ENCODE measurements at places on chromosomes 12 and 14.

- no peak for DNase-seq
These were observed 477.8 kb upstream of the TMPO start for GRCh38 chr12:98037401-98038140.

- no peak for DNase-seq
These were observed 172.9 kb downstream of the CACNA1C start for GRCh38 chr12:2225696-2226095.

GRCh38 chr12:50032515-50032853 lies 7.2 kb upstream of the RACGAP1 start:
- no peak for DNase-seq

DNA sequence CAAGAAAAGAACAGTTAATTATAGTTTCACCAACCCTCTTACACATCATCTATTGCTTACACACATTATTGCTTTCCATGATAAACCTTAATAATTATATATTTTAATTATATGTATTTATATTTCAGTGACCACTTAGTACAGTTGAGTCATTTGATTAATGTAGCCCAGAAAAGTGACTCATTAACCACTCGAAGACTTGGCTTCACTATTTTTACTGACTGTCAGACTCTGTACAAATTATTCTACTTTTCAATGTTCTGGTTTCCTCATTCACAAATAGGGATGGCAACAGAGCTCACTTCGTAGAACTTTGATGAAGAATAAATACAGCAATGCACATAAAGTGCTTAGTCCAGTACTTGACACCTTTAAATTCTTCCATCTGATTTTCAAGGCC lies 98.3 kb downstream of the CFAP54 start:
- DNase-seq = no peak

DNA sequence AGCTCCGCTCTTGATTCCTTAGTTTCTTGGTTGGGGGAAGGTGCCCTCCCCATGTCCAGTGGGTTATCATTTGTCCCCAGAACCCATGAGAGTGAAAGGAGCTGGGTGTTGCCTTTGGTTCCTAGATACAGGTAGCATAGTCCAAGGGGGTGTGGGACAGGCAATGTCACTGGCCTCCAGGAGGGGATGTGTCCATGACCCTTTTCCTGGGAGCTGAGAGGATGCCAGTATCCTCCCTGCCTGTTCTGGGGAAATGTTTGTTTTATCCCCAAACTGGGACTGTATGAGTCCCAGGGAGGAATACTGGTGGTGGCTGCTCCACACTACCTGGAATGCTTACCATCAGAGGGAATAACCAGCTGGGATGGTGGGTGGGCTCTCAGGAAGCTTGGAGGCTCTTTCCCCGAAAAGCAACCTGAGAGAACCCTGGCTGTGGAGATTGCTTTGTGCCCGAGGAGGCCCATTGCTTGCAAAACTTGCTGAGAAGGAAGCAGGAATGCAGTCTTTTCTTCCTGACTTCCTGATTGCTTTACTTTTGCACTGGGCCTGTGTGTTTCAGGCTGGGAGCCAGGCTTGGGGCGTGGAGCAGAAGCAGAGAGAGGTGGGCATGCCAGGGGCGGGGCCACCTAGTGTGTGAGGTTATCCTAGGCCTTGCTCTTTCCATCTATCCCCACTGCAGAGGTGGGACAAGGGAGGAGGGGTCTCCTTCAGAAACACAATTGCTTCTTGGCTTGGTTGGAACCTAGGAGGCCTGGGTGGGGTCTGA lies 715 bp upstream of the SLC10A1 start:
- no peak for DNase-seq

DNA sequence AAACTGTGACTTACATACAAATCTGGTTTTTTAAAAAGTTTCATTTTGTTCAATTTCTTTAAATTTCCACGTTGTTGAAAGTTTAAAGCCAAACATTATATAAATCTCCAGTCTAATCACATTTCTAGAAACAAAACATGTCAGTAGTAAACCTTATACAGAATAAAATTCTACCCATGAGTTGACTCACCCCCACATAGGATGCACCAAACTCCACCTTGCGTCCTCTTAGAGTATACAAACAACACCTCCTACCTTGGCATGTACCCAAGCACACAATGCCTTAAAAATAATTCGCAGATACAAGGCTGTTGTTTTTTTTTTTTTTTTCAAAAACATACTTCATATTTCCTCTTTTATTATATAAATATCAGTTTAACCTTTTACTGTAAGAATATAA lies 3.3 kb downstream of the FBXL14 start:
- DNase-seq = no peak

- no peak for DNase-seq
These were observed 51.6 kb downstream of the RIN3 start for GRCh38 chr14:92565040-92565717.

DNA sequence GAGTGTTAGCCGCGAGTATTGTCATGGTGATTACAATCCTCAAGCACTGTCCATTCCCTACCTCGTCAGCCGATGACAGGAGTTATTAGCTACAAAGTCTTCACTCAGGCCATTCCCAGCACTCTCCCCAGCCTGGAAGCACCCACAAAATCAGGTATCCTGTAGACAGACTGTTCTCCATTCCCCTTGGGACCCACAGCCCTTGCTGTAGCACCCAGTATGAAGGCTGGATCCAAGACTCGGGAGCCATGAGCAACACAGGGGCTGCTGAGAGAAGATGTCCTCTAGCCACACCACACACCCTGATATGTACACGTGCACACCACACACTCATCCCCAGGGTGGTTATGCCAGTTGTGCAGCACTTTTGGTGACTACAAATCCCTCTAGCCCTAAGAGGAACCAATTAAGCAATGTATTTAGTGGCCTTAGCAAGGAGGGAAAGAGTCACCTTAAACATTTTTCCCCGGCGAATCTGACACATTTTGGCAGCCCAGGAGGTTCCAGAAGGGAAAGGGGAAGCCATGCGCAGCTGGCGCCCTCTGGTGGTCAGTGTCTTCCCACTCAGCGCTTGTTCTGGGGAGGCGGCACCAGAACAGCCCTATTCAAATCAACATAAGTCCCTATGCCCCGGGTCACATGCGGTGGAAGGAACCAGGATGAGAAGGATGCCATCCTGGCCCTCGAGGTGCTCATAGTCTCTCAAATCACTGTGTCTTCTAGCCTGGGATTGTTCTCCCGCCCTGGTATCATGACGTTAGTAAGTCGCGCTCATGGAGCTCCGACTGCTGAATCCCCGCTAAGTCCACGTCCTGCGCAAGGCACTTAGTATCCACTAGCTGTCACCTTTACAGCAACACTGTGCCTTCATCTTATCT lies 96.9 kb downstream of the GCH1 start:
- peak; percentile 55 for DNase-seq

DNA sequence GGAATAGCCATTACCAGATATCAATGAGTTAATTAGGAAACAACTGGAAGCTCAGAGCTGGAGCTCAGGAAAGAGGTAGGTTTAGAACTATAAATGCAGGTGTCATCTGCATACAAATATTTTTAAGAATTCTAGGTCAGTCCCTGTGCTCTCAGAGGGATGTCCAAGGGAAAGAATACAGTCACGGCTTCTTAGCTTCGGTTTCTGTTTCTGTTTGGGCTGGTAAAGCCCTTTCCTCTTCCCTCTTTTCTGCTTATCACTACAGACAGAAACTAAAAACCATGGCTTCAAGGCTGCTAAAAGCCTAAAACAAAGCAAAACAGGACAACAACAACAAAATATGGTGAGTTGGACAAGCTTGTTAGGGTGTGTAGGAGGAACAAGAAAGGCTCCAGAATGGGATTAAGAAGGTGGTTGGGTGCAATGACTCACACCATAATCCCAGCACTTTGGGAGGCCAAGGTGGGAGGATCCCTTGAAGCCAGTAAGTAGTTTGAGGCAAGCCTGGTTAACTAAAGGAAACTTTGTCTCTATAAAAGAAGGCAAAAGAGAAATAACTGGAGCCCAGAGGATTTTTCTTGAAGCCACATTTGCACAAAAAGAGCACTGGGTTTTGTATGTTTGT lies 113.0 kb downstream of the SEC23A start:
- DNase-seq = no peak

GRCh38 chr12:120663741-120664140 lies 23.2 kb upstream of the MLEC start:
- DNase-seq = no peak

DNA sequence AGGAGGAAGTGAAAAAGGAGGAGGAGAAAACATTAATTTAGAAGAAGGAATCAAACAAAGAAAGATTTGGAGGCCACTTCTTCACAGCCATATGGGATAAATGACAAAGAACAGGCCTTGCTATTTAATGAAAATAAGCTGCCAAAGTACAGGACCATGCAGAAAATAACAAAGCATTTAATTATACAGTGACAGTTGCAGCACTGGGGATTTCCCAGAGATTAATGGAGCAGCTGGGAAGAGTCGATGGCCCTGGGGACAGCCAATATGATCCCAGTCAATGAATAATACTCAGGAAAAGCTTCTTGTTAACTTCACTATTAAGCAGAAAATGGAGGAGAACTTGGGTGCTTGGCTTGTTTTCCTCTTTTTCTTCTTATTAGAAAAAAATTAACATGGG lies 34.6 kb downstream of the RERG start:
- DNase-seq = no peak

- no peak for DNase-seq
These were observed 63.6 kb upstream of the SRSF5 start for GRCh38 chr14:69703047-69704039.

GRCh38 chr12:33253178-33253577 lies 186.4 kb downstream of the SYT10 start:
- no peak for DNase-seq

DNA sequence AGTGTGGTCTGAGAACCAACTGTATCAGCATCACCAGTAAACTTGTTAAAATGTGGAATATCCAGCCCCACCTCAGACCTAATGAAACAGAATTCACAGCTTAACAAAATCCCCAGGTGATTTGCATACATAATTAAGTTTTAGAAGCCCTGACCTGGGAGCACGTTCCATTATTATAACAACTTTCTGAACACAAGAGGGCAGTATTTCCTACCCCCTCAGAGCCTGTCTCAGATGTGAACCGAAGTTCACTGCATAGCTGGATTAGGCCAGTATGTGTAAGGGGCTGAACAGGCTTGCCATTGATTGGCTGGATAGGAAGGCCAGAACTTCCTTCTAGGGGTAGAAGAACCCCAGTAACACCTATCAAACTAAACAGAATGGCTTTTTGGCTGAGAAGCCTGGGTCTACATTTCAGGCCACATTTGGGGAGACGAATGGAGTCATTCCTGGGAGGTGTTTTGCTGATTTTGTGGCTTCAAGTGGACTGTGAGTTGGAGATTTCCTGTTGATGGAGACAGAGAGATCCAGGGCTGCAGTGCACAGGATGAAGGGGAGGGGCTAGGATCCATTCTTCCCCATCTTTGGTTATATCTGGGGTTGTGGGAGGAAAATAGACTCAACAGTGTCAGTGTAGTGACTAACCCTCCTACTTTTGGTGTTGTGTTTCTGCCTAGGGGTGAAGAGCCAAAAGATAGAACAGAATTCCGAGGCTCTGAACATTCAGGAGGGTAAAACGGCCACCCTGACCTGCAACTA lies 94.7 kb upstream of the OR4E1 start:
- DNase-seq = no peak

DNA sequence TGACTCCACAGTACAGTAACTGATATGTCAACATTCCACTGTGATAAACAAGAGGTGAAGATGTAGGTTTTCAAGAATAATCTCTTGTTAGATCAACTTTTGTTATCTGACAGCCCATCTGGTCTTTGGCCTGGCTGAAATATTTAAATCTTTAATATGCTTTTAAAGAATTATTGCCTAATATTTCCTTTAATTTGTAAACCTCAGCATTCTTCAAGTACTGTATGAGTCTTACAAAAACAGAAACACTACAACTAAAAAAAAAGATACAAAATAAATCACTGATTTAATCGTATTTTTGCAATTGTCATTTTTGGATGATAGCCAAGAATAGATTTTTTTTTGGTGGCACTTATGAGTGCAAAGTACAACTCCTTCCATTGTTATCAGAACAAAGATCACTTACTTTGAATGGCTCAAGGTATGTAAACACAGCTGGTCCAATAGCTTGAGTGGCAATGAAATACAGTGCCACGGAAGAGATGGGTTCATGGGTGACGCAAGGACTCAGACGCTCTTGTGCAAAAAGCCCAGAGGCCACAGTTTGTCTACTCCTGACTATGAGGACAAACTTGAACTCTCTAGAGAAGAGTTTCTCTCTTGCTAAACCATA lies 109.5 kb downstream of the PAX9 start:
- no peak for DNase-seq

DNA sequence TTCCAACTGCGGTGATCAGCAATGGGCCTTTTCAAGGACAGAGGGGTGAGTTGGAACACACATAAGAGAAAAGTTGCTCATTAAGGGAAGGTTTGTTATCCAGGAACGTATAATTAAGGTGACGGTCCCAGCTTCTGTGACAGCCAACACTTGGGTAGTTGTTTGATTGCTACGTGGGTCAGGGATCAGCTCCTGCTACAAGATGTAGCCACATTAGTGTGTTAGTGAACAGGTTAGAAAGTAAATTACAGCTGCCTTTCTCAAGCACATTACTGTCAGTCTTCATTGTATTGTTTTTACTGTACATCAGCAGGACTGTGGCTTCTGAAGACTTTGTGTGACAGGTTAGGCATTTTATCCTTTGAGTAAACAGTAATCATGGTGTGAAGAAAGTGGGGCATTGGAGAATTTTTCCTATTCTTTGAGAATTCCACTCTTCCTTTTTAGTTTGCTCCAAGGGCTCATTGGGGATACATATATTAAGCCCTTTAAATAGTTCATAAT lies 230.5 kb downstream of the EGLN3 start:
- no peak for DNase-seq

DNA sequence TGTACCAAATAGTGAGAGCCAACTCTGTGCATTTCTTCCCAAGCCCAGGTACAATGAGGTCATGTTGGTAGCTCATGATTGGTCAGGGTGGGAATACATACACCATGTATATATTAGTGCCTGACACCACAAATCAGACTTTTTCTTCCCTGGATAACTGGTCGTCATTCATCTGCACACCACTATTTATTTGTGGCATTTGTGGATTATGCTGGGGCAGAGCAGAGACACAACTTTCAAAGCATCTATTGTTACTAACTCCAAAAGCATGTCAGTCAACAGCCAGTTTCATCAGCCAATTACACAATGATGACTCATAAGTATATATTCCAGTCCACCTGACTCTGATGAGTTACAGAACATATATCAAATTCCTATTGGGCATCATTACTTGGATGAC lies 181.7 kb downstream of the ADAMTS20 start:
- no peak for DNase-seq

DNA sequence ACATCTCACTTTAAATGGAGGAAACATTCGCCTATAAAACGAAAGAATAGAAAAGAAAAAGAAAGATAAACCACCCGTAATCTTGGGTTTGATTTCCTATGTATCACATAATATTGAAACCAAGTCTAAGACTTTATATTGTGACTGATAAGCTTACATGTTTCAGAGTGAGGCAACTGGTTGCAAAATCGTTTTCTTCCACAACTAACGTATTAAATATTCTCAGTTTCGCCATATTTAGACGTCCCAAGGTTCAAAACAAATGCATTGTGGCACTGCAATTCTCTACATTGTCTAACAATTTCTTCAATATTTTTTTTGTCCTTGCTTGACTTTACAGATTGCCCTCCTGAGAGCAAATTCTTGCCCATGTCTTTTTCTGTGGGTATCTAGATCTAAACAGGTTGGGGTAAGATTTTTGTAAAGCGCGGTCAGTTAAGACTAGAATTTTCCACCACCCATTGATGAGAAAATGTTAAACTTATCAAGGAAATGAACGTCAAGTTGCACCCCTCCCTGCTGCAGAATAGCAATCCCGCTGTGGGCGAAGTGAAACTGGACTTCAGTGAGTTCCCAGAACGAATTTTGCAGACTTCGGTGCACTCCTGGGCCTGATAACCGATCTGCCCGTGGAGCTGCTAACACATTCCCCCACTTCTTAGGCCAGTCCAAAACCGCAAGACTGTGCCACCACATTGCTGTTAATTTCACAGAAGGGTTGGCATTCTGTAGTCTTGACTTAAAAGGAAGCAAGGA lies 2.7 kb downstream of the TBX3 start:
- no peak for DNase-seq
